ENCODE measurements at places on chromosomes 12 and 14. TPM values are rescaled to one million over a fixed set of nuclear protein-coding genes. Genes with fewer than 3 reads are reported as not detected.

FAM234B gene
- 4.6 TPM for total RNA-seq

ACAD10 gene
- 12.5 TPM for total RNA-seq

SIRT4 gene
- total RNA-seq: 1.6 TPM

SIX6 gene
- not detected for total RNA-seq

TAS2R14 gene
- total RNA-seq: 0.77 TPM

RPS6KL1 gene
- total RNA-seq: 0.55 TPM

GARIN6 gene
- not detected for total RNA-seq

PLBD1 gene
- 6.1 TPM for total RNA-seq

RAB15 gene
- 21.6 TPM for total RNA-seq

FAM90A1 gene
- total RNA-seq: 0.10 TPM

TAS2R8 gene
- not detected for total RNA-seq

KRT71 gene
- total RNA-seq: not detected

KRT82 gene
- not detected for total RNA-seq

NYNRIN gene
- 0.26 TPM for total RNA-seq

ARHGDIB gene
- 2.1 TPM for total RNA-seq

KLRD1 gene
- not detected for total RNA-seq

C3AR1 gene
- total RNA-seq: not detected

NAV3 gene
- total RNA-seq: 13.7 TPM

BMP4 gene
- total RNA-seq: 2.2 TPM

HOXC9 gene
- 13.7 TPM for total RNA-seq

NOC4L gene
- 63.3 TPM for total RNA-seq

SLC7A8 gene
- 0.73 TPM for total RNA-seq

PTCSC3 gene
- total RNA-seq: not detected

C14orf93 gene
- total RNA-seq: 4.4 TPM

GPR135 gene
- 0.70 TPM for total RNA-seq

VPS33A gene
- total RNA-seq: 24.0 TPM

KRT80 gene
- 66.0 TPM for total RNA-seq

LRFN5 gene
- total RNA-seq: not detected

TSHR gene
- total RNA-seq: not detected

PRIMA1 gene
- total RNA-seq: 0.43 TPM

RNF10 gene
- 101 TPM for total RNA-seq
